ENCODE measurements at places on chromosomes 6 and 20.
A peak's percentile ranks its signal among the peaks of the same experiment; 100 is the strongest.

DNA sequence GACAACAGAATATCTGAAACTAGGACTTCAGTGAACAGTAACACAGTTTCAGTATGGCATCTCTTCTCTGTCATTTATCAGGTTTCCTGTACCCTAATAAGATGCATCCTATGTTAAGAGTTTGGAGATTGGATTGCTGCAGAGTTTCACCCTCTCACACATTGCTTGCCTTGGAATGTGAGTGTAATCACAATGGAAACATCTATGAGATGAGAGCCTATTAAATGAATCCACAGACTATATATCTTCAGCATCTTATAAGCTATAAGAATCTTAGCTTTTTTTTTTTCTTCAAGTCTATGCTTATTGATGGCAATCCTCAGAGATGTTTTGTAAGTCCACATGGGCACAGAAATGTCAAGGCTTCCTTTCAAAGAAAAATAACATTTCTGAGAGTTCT lies 292.5 kb downstream of the PRKN start:
- DNase-seq = no peak

GRCh38 chr6:44237021-44237812 lies 9.7 kb upstream of the HSP90AB1 start:
- peak; percentile 98 for DNase-seq

DNA sequence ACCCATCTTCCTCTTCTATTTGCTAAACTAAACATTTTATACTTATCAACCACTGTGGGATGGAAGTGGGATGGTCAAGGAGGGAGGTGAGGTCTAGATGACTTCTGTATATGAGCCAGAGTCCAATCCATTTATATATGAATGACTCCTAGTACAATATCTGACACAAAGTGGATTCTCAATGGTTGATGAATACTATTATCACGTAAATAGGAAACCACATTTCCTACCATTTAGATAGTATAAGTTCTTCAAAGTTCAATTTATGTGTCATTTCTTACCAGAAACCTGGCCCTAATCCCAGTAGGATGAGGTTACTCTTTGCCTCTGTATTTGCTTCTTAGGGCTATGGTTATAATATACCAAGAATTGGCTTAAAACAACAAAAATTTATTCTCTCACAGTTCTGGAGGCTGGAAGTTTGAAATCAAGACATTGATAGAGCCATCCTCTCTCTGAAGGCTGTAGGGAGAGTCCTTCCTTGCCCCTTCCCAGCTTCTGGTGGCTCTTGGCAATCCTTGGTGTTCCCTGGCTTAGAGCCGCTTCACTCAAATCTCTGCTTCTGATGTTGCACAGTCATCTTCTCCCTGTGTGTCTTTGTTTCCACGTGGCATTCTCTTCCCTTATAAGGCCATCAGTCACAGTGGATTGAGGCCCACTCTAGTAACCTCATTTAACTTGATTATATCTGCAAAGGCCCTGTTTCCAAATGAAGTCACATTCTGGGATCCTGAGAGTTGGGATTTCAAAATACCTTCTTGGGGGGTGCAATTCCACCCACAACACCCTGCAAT lies 41.0 kb upstream of the RAB23 start:
- DNase-seq = peak; percentile 47

- peak; percentile 98 for DNase-seq
Observed at GRCh38 chr6:29632789-29633533, at the start of gene GABBR1. TSS of gene GABBR1 (minus strand) at chr6:29633183. CDS start at chr6:29632385, 798 bp downstream.

- DNase-seq = peak; percentile 31
Observed at GRCh38 chr6:144897441-144897921, 612.3 kb downstream of the UTRN start.

GRCh38 chr6:16503970-16504415 lies 257.3 kb downstream of the ATXN1 start:
- DNase-seq = no peak

GRCh38 chr6:110332281-110332680 lies 25.9 kb downstream of the METTL24 start:
- no peak for DNase-seq

DNA sequence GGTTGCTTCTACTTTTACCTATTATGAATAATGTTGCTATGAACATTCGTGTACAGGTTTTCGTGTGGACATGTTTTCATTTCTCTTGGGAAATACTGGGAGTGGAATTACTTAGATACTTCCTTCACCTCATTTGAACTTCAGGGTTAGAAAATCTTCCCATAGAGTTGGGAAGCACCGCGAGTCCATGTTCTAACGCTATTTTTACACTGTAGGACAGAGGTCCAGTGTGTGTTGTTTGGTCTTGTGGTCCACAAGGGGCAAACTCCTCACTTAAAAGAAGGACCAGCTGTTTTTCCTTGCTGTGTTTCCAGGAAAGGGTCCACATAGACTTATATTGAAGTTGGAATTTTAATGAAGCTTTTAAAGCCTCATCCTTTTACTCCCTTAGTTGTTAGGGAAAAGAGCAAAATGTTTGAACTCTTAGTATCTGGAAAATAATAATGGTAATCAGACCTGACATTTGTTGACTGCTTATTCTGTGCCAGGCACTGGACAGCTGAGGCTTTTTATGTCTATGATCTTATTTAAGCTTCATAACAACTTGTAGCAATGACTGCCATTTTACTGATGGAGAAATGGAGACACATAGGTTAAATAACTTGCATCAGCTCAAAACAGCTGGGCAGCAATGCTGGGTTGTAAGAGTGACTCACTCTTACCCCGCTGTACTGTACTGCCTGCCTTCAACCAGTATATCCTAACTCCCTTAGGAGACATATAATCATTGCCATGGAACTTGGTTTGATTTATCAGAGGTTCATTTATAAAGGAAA lies 52.0 kb downstream of the CDC5L start:
- DNase-seq = no peak

DNA sequence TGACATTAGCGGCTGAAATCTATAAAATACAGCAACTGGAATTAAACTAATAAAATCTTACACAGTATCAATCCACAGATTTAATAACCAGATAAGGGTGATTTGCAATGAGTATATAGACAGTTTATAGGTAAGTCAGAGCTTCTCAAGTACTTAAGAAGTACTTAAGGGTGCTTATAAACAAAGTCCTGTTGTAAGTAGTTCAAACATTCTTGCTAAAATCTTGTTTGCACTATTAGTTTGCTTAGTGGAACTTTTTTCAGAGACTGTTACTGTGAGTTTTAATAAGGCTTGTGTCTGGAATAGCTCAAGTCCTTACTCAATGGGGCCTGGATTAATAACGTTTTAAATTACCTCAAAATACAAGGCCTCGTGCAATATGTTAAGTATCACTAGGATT lies 240.5 kb downstream of the GMDS start:
- DNase-seq = no peak

DNA sequence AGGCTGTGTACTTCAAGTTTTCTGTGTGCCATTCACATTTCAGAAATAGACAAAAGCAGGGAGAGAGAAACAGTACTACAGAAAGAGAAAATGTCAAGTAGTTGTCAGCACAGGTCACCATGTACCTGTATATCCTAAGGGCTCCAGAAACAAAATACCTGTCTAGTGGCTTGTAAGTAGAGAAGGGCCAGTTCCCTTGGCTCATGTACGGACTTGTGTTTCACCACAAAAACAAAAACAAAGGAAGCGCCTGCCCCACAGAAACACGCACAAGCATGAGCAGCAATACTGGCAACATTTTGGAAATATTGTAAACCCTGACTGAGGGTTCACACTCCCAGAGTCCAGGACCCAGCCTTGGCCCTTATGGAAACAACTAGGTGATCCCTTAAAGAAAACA lies 44.3 kb downstream of the CNKSR3 start:
- DNase-seq = no peak

GRCh38 chr6:147486683-147487082 lies 21.8 kb upstream of the SAMD5 start:
- no peak for DNase-seq

- DNase-seq = no peak
Observed at GRCh38 chr6:143811501-143812157, 31.5 kb upstream of the LTV1 start.

DNA sequence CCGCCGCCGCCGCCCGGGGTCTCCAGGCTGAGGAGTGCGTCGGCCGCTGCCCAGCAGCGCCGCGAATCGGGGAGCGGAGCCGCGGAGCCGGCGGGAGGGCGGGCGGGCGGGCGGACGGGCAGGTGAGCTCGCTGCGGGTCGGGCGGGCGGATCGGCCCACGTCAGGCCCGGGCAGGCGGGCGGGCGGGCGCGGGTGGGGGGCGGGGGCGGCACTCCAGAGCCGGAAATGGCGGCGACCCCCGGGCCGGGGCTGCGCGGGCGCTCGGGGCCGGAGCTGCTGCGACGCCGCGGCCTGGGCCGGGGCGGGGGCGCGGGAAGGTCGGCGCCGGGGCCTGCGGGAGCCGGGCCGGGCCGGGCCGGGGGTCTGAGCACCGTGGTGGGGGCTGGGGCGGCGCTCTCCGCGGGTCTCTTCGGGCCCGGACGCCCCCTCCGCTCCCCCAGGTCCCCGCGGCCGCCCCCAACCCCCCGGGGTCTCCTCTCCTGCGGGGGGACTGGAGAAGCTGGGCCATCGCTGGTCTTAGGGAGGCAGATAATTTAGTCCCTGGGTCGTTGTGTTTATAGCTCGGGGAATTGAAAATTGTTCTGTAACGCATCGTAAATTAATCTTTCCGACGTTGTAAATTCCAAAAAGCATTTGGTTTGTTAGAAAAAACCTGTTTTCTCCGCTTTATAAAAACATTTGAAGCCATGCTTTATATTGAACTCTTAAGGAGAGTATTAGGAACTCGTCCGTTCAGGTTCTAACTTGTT lies 451 bp downstream of the DNAJC5 start:
- no peak for DNase-seq

DNA sequence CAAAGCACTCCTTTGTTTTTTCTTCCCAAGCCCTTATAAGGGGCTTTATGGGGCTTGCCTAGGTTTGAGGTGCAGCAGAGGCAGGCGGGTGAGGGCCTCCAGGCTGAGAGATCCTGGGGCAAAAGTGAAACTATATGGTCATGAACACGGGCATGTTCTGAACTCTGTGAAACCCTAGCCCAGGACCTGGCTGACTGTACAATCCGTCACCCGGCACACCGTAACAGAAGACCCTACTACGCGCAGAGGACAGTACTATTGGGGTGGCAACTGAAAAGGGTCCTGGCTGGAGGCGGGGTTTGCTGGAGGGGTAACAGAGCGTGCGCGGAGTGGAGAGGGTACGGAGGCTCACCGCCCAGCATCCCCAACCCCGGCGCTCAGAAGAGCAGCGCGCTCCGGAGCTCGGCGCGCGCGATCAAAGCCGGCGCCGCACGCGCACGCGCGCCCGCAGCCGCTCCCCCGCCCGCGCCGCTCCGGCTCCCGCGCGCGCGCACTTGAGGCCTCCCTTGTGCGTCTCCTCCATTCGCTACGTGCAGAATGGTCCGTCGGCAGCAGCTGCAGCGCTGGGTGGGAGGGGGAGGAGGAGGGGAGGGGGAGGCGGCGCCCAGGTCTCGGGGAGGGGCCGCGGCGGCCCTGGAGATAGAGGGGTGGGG lies 54.2 kb downstream of the MRPL14 start:
- DNase-seq = peak; percentile 92

GRCh38 chr6:119720160-119720559 lies 370.6 kb upstream of the MAN1A1 start:
- no peak for DNase-seq

GRCh38 chr6:77371748-77372147 lies 91.5 kb downstream of the HTR1B start:
- no peak for DNase-seq

GRCh38 chr6:17493286-17493685 lies 99.9 kb downstream of the CAP2 start:
- DNase-seq = peak; percentile 56

- DNase-seq = no peak
Observed at GRCh38 chr6:136178749-136179148, 71.4 kb downstream of the MTFR2 start.
